GM23248 (cell line): ENCODE measurements at places on chromosomes 11 and 22.

DNA sequence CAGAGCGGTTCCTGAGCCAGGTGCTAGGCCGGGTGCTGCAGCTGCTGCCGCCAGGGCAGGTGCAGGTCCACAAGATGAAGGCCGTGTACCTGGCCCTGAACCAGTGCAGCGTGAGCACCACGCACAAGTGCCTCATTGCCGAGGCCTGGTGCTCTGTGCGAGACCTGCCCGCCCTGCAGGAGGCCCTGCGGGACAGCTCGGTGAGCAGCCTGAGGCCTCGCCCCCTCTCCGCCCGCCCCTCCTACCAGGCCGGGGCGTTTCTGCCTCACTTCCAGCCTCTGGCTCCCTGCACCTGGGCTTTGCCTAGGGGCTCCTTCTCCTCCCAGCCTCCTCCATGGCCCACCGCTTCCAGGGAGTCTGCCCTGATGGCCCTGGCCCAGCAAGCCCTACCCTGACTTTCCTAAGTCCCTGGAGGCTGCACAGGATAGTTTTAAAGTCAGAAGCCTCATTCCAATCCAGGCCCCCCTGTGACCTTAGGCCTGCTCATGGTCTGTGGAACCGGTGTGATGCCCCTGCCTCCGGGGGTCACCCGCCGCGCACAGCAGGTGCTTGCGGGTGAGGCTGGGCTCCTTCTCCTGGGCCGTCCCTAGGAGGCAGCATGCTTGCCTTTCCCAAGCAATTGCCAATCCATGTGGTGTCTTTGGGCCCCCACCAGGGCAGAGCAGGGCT lies 5.5 kb downstream of the TCIRG1 start:
- DNase-seq, result no peak

- DNase-seq, result peak; percentile 32
Observed at GRCh38 chr11:66157182-66157864, 87.3 kb downstream of the PACS1 start.

DNA sequence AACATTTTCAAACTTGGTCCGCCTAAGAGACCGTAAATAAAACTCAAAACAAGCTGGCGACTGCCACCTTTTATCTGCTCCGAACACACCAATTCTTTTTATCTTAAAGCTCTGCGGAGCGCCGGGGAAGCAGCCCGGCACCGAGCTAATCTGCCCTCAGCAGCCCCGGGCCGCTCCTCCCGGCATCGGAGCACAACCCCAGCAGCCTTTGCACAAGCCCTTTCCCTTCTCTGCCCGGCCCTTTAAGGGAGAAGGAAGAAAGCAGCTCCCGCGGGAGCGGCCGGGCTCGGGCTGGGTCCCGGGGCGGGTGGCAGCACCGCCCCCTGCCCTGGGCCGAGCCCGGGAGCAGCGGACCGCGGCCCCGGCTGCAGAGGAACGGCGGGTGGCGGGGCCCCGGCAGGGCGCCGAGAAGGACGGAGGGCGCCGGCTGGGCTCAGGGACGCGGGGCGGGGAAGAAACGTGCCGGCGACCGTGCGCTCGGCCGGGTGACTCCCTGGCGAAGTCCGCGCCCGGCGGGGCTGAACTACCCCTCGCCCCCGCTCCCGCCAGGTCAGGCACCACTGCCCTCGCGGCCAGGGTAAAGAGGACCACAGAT lies 133.6 kb upstream of the C11orf58 start:
- DNase-seq, result peak; percentile 53

DNA sequence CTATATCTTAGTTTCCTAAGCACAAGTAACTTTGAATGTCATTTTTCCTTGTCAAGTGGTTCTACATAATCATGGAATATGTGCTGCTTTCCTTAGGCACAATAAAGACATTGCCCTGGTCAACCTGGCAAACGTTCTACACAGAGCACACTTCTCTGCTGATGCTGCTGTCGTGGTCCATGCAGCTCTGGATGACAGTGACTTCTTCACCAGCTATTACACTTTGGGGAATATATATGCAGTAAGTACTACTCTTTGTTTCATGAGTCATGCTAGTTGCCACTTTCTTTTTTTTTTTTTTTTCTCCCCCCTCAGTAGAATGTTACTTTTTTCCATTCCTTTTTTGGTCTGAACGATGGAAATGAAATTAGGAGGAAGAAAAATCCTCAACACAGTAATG lies 38.5 kb downstream of the TTC17 start:
- DNase-seq, result peak; percentile 19
